ENCODE measurements at places on chromosomes 3 and 15. TPM values are rescaled to one million over a fixed set of nuclear protein-coding genes. Genes with fewer than 3 reads are reported as not detected.

DNA sequence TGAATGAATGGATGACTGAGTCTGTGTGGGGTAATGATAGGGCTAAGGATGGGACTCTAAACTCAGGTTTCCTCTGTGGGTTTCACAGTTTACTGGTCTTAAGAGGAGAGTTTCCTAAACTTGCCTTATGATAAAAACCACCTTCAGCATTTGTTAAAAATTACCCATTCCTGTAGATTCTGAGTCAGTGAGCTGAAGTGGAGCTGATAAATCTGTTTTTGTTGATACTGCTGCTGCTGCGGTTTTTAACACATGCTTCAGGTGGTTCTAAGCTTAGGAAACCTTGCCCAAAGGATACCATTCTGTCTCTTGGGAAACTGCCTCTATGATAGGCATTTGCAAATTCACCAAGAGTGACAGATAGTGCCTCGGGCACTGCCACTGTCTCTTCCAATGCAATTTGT, 52.6 kb downstream of the MECOM start:
- no peak for DNase-seq

DNA sequence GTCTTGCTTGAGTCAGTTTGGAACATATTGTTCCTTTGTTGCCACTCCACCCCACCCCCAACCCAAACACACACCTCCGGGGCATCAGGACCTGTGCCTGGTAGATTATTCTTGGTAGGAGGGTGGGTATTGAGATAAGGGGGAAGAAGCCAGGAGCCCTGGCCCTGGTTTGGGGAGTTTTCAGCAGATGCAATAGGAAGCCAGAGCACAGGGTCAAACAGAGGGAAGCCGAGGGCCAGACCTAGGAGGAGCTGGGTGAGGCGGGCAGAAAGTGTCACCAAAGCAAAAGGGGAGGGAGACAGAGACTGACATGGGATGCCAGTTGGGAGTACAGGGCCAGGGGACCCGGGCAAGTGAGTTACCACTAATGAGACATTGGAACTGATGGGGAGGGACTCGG, 163.1 kb downstream of the RPLP1 start:
- DNase-seq, result no peak

GRCh38 chr3:120450600-120451271, at the start of gene FSTL1:
Gene FSTL1 (minus strand): TSS chr3:120450992. CDS start chr3:120450746, 246 bp downstream.
- DNase-seq, result peak; percentile 90

- no peak for DNase-seq
Observed at GRCh38 chr3:177209509-177209908, 12.2 kb upstream of the TBL1XR1 start.

- DNase-seq, result no peak
Observed at GRCh38 chr3:28206479-28206878, 34.9 kb upstream of the CMC1 start.

GRCh38 chr3:130529486-130530215, 12.7 kb downstream of the COL6A6 start:
- no peak for DNase-seq

DNA sequence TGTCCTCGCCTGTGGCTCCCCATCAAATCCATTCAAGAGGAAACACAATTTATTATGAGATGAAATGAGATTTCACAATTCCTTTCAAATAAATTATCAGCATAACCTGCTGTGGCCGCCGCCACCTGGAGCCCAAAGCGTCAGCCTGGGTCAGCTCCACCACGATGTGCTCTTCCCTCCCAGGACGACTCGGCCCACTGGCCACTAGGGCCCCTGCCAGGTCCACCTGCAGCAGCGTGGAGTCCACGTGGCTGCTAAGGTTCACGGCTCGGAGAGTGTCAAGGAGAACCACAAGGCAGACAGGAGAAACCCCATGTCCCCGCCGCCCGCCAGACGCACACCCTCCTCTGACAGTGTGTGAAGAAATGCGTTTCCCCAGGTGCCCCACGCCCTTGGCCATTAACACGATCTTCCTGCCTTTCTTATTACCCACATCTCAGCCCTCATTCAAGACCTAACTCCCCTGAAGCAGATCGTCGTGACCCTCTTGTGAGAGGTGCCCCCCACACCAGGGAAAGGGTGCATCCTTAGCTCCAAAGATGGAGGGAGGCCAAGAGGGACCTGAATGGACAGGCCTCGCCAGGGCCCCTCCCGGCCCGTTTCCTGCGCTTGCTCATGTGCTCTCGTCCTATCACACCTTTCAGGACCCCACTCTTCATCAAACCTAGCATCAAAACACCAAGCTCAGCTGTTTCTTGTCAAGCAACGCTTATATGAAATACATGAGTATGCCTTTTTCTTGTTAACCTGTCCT, 80.6 kb downstream of the OCA2 start:
- peak; percentile 75 for DNase-seq

GRCh38 chr3:52108302-52109232, 45.7 kb downstream of the POC1A start:
- DNase-seq, result peak; percentile 87

DNA sequence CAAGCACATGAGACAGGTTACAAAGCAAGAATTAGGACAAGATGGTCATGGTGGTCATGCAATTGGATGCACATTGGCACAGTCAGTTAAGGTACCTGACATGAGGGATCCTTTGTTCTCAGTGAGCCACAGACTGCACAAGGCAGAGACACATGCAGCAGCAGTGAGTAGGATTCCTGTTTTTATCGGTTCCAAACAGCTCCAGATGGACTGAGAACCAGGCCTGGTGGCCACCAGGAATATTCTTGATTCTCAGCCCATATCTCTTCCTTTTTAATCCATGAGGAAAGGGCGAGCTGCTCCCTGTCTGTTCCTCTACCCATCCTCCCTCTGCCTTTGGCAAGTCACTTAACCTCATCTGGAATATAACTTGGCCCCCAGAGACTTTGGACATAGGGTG, 410.8 kb downstream of the GAP43 start:
- DNase-seq, result no peak

DNA sequence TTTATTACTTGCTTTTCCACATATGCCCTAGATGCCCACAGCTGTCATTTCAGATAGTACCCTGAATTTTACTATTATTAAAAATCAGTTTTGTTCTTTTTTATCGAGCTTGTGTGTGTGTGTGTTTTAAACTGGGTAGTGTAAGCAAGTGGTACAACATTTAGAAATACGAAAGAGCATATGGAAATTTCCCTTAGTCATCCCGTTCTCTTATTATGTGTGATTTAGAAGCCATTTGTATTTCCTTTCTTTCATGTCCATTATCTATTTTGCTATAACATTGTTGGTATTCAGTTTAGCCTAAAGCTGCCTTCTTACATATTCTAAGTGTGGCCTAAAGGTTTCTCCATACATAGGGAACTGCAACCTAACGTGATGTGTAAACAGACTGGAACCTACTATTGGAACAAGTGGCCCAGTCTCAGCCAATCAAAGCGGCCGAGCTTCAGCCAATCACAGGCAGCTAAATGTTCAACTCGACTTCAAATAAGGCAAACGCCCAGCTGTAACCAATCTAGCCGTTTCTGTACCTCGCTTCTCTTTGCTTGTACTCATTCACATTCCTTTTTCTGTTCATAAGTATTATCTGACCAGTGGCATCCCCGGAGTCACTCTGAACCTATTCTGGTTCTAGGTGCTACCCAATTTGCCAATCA, 14.7 kb upstream of the SYN2 start:
- no peak for DNase-seq

- DNase-seq, result no peak
Observed at GRCh38 chr15:90231028-90232017, 2.4 kb downstream of the CIB1 start.

- DNase-seq, result no peak
Observed at GRCh38 chr15:68739390-68740080, 81.2 kb downstream of the ANP32A start.

DNA sequence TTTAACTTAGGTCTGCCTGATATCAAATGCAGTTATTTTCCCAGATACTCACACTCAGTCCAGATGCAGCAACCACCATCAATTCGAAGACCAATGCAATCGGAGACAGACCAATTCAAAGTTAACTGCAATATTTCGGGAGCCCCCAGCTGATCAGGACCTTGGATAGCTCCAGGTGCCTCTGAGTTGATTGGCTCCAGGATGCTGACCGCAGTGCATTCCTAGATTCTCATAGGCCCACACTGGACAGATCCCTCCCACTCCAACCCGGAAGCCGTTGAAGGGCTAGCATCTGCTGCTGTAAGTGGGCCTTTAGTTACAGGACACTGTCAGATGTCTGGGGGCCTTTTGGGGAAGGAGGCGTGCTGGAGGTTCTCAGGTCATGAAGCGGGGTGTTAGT, 89.5 kb upstream of the ATP2B2 start:
- DNase-seq, result peak; percentile 75

DNA sequence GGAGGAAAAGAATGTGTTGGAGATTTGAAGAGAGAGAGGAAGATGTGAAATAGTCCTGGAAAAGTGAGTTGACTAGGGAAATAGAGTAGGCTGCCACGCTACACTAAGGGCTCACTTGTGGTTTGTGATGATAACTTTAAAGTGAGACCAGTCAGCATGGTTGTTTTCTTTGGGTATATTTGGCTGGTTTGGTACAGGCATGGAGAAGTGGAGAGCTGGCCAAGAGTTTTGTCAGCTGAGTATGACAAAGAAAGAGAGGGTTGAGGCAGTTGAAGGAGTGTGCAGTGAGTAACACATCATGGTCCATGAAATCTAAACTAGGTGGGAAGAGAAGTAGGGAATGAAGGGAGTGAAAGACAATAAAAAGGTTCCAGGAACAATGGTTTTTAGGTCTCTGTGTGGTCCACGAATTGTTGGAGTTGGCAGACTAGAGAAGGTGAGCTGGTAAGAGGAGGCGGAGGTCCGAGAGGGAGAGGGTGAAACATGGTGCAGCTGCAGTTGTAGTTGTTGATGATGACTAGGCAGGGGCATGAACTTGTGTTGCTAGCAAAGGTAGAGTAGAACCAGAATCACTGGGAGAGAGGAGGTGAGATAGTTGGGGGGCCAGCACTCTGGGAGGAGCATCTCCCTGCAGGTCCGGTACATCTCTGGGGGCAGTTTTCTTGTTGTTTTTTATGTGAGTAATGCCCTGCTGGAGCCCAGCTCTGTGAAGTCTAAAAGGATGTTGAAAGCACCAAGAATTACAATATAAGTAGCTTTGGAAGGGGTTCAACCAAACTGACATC, 21.0 kb downstream of the ZNF80 start:
- DNase-seq, result no peak

DNA sequence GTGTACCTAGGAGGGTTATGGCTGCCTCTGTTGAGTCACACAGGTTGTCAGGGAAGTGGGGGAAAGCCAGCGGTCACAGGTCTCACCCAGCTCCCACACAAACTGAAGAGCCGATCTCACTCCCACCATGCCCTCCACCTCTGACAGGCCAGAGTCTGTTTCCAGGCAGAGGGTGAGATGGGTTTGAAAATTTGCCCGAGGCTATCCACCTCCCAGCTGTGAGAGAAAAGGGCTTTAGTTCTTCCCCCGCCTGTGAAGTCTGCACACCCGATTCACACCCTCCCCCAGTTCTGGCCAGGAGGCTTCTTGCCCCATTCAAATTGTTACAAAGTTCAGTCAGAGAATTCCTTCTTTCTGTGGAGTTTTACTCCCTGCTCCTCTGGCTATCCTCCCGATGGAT, 446.9 kb downstream of the EDEM1 start:
- no peak for DNase-seq

- DNase-seq, result no peak
Observed at GRCh38 chr3:128113817-128114794, 9.5 kb downstream of the RUVBL1 start.

DNA sequence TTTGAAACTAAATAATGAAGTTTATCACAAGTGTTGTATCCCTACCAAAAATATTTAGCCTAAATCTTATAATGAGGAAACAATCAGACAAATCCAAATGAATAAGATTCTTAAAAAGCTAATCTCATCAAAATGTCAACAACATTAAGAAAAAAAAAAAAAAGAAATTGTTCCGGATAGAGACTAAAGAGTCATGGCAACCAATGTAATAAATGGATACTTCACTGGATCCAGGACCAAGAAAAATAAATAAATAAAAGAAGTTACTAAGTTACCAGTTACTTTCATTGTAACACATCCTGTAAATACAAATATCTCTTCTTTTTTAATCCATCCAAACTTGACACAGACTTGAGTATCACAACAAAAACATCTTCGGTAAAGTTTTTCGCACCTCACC, 607 bp downstream of the MRPL47 start:
- DNase-seq, result no peak

DNA sequence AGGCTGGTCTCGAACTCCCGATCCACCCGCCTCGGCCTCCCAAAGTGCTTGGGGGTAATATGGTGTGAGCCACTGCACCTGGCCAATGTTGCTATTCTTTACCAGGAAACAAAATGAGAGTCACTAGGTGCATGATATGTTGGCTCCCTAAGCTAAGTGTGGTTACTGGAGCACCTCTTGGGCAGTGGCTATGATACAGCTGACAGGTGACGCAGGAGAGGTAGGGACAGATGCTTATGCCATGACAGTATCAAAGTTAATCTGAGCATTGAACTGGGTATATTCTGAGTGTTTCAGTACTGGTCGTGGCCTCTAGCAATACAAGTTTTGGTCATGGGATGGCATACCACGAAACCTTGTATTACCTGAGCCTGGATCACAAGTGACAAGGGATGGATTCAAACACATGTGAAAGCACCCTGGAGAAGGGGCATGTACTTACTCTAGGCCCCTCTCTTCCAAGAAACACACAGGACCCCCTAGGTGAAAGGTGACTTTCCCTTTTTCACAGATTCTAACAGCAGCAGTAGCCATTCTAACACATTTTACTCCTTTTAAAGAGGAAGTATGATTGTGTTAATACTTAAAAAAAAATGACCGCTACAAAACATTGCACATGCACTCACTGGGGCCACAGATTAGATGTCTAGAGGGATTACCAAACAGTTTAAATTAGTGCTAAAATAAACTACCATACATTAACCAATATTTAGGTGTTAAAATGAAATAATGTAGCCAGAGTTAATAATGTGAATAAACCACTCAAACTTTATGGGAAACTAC, 467.3 kb downstream of the SHQ1 start:
- no peak for DNase-seq

The MYRIP gene
- total RNA-seq, result 5.8 TPM

The ZNF774 gene
- 4.0 TPM for total RNA-seq

The SCN11A gene
- total RNA-seq, result 0.29 TPM

The SNAP23 gene
- 55.8 TPM for total RNA-seq

The LIPC gene
- 1.2 TPM for total RNA-seq

The ICE2 gene
- 42.6 TPM for total RNA-seq

The CFAP91 gene
- total RNA-seq, result 6.2 TPM

The SOX14 gene
- not detected for total RNA-seq

The CMTM7 gene
- 9.2 TPM for total RNA-seq

The SERPINI2 gene
- total RNA-seq, result not detected

Data from posterior vena cava (tissue), 2 donors.